ENCODE measurements at places on chromosomes 5 and 9.

DNA sequence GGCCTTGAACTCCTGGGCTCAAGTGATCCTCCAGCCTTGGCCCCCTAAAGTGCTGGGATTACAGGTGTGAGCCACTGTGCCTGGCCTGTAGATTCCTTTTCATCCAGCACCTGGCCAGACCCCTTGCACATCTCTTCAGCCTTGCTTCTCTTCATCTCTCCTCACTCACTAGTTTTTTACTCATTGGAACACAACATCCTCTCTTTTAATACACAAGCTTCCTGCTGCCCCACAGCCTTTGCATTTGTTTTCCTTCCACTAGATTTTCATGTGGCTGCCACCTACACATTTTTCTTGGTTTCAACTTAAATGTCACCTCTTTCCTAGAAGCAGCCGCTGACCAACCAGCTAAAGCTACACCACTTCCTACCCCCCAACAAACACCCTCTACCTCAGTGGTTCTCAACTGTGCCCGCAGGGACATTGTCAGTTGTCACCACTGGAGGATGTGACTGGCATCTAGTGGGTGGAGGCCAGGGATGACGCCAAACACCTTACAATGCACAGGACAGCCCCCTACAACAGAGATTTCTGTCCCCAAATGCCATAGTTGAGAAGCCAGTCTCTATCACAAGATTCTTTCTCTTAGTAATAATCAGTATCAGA lies 33.7 kb downstream of the HAVCR1 start:
- peak; percentile 52 for DNase-seq

- DNase-seq, result no peak
These were observed 7.7 kb downstream of the CXXC5 start for GRCh38 chr5:139655727-139656271.

- no peak for DNase-seq
These were observed 179.4 kb downstream of the CFAP90 start for GRCh38 chr5:7671381-7671993.

DNA sequence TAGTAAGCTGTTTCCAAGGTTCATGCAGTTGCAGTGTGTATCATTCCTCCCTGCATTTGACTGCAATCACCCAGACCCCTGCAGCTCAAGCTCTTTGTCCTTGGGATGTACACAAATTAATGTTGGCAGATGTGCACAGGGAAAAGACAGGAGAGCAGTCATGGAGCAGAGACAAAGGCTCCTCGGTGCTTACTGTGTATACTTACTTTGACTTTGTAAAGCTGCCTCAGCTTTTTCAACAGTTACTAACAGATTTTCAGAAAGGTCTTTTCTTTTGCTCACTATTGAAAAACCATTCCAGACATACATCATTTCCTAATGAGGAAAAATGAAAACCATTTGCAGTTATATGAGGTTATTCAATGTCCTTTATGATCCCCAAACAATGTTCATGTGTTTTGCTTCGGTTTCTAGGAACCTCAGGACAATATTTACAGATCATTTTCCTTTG lies 124.9 kb downstream of the TTC39B start:
- DNase-seq, result no peak

DNA sequence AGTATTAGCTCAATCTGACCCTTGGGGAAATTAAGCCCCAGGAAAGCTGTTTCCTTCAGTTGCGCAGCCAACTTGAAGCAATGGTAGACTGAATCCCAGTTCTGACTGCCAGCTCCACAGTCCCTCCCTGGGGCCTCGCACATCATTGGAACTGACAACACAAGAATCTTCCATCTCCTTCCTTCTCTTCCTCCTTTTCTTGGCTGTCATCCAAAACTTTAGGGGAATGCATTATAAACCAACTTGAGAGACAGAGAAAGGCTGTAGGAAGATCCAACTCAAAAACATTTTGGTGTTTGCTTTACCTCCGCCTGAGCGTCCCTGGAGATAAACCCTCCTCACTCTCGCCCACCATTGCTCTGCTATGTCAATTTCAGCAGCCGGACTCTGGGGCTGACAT lies 16.6 kb downstream of the KCNIP1 start:
- DNase-seq, result no peak
